Kidney epithelial cell (primary cell): ENCODE measurements at places on chromosomes 12 and 14.
A peak's percentile ranks its signal among the peaks of the same experiment; 100 is the strongest.

GRCh38 chr12:27213830-27214787 is 30.0 kb upstream of the STK38L start:
- no peak for DNase-seq

DNA sequence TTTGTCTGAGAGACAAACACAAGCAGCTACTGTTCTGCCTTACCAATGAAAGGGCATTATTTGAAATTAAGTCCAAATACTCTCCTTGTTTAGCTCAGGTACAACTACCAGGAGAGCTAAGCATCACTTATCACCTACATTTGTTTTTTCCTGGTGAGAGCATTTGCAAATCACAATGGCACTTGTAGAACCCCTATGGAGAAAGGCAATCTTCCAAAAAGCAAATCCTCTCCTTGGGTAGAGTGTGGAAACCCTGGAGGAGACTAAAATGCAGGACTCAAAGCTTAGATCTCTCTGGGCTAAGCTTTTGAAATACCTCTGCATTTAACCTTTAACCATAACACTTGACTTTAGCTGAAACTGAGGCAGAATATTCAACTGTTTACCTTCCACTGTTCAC is 20.8 kb downstream of the GTSF1 start:
- DNase-seq = no peak

- no peak for DNase-seq
These were observed 8.7 kb upstream of the FGD4 start for GRCh38 chr12:32390572-32391219.

DNA sequence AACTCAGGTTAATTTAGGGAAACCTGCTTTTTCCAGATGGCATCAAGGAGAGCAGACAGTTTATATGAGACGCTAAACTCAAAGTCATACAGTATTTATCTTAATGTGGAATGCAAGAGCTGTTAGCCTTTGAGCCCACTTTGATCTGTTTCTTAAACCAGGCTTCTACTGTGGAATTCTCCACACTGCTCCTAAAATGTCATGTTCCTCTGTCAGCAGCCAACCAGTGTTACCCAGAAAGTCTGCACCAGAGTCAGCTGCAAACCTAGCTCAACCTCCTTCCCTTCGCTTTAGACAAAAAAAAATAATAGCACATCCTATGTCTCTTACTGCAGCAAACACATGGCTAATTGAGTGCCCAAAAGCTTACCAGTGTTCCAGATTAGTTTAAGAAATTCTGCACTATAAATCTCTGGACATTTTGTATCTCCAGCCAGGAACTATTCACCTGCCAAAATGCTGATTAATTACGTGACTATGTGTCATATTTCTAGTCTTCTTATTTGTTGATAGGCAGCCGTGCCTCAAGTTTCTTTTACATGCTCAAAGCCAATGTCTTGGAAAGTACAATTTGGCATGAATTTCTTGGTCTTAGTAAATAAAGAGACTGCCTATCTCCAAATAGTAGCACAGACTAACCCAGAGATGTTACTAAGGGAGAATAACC is 21.8 kb downstream of the ARMH4 start:
- no peak for DNase-seq

DNA sequence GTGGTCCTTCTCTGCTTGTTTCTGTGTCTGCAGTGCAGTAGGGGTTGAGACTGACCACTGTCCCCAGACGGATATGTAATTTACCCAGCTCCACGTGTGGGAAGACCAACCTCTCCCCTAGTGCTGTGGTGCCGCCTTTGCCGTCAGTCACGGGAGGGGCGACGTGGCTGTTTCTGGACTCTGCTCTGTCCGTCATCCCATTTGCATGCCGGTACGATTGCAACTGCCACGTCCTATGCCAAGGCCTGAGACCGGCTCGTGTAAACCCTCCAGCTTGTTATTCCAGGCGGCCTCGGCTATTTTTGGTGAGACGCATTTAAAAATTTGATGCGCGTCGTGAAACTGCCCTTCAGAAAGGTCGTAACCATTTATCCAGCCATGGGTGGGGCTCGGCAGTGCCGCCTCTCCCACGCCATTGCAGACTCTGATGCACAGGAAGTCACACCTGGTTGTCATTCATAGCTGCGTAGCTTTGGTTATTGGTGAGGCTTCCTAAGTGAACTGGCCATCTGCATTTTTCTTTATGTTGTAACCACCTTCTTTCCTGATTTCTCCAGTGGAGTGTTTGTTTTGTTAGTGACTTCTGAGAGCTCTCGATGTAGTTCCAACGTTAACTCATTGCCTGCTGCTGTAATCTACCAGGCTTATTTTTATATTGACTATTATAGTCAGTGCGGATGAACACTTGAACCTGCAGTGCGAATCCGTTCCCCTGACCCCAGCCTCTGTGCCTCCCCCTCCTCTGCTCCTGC is 75.1 kb downstream of the ADGRD1 start:
- no peak for DNase-seq

- no peak for DNase-seq
These were observed 560.4 kb upstream of the FLRT2 start for GRCh38 chr14:84969501-84969900.

- no peak for DNase-seq
These were observed 60.0 kb downstream of the NOC4L start for GRCh38 chr12:132204063-132204792.

DNA sequence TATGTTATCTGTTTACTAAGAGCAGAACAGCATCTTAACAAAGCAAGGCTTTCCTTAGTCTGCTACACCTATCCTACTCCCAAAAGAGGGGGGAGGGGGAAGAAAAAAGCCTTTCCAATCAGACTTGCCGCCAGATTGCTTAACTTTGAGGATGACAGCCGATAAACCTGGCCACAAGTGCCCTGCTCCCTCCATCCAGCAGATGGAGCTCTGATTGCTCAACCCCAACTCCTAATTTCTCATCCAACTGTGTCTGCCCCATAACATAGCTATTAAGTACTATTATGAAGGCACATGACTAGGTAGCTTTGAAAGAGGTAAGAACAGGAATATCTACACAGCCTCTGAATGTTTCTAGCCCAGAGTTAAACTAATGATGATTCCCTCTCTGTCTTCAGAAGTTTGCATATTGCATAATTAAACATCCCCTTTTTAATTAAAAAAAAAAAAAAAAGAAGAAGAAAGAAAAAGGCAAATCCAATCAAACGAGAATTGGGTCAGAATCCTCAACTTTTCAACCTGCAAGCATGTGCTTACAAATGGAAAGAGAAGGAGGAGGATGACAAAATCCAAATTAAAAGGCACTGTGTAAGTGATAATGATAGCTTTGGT is 247.4 kb downstream of the GALC start:
- no peak for DNase-seq

GRCh38 chr12:116060764-116061163 is 216.7 kb downstream of the MED13L start:
- no peak for DNase-seq

- DNase-seq = no peak
These were observed 8.5 kb downstream of the CFAP54 start for GRCh38 chr12:96497855-96498254.

DNA sequence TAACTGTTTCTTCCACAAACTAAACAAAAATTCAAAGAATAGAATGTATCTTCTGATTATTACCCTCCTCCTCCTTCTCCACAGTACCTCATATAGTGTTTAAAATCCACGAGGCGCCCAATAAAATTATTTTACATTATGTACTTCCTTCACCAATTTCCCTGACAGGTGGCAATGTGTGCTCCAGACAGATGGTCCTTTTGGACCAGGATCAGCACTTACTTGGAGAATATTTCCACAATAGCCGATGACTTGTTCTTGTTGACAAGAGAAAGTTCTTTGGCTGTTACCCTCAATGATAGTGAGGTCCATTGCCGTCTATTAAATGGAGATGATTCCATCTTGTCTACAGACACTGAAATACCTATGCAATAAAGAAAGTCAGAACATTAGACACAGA is 34.9 kb downstream of the LIMA1 start:
- no peak for DNase-seq

GRCh38 chr12:24431872-24432271 is 482.4 kb upstream of the SOX5 start:
- no peak for DNase-seq

DNA sequence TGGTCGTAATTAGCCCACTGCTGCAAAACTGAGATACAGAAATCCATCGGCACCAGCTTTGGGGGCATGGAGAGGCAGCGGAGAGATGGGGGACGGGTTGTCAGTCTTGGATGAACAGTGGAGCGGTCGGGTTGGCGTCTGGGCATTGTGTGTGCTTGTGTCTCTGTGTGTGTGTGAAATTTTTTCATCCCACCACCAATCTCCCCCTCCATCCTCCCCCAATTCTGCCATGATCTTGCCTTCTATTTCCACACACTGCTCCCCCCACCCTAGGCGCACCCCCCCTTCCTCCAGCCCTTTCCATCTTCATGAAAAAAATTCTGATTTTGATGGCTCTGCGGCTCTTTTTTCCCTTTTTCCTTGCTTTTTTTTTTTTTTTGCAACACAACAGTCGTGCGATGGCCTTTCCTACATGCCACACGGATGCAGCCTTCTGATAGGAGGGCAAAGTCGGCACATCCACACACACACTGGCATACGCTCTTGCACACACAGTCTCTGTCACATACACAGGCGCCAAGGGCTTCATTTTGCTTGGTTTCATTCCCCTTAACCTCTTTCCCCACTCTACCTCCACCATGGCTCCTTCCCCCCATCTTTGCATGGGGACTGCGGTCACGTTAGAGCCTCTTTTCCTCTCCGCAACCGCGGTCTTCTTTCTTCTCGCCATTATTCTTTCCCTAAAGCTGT is 3.3 kb downstream of the NRXN3 start:
- DNase-seq = no peak

GRCh38 chr14:97312910-97313309 is 515.7 kb downstream of the VRK1 start:
- no peak for DNase-seq

GRCh38 chr14:93056166-93056839 is 59.4 kb downstream of the ITPK1 start:
- no peak for DNase-seq

DNA sequence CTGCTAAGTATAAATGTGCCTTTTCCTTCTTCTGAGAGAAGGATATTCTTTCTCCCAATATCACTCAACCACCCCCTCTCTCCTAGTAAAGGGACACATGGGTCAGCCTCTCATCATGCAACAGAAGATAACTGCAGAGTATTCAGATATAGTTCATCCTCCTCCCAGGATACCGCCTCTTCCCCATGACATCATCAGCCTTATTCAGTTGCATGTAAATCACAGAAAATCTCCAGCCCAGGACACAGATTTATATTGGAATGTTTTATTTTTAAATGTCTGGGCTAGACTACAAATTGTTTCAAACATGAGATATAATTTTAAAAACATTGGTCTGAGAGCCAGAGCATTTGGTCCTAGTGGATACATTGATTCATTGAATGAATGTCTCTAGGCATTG is 178.5 kb downstream of the C12orf42 start:
- DNase-seq = no peak

- DNase-seq = no peak
These were observed at the start of gene LRRC9 for GRCh38 chr14:59919570-59920377. TSS of gene LRRC9 (plus strand) at chr14:59920144.

DNA sequence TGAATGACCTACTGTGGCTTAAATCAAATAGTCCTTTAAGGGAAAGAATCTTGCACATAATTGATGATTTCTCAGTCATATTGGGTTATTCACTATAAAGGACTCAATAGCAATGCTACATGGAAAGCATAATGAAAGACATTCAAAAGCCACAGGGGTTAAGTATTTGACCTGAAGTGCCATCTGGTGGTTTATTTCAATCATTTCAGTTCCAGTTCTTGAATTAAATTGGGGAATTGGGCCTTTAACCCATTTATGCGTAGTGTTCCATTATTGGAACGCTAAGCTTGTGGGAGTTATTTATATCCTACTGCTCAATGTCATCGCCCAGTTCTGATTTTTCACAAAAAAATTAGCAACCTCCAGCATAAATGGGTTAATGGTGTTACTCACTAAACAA is 41.3 kb upstream of the C12orf71 start:
- DNase-seq = no peak

GRCh38 chr14:93533842-93534241 is 103.1 kb downstream of the UNC79 start:
- DNase-seq = no peak

GRCh38 chr12:105175397-105175990 is 60.5 kb downstream of the APPL2 start:
- no peak for DNase-seq

GRCh38 chr12:121494093-121494787 is 86.6 kb downstream of the KDM2B start:
- DNase-seq = no peak

DNA sequence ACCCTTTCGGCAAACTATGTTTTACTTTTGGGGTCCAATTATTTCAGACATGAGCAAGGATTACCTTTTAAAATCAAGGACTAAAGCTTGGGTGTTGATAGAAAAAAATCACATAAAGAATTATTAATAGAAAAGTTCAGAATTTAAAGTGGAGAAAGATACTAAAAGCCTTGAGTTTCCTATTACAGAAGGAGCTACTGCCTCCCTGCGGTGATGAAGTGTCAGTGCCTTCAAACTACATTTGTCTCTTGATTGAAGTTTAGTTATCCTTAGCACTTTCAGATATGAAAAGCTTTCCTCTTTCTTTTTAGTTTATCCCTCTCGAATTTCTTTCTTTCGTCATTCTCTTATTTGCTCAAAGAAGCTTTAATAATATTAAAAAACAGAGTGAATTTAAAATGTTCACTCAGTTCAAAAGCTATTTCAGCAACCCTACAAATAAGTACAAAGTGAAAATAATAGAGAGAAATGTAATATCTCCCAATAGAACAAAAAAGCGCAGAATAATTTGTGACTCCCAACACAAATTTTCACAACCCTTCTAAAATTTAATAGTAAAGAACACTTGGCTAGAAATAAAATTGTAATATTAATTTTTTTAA is 87.6 kb downstream of the SEC23A start:
- peak; percentile 9 for DNase-seq
